WTC11 (cell line): ENCODE measurements at places on chromosomes 2 and 18.

GRCh38 chr2:105919191-105919811 lies 174.6 kb downstream of the NCK2 start:
- DNase-seq: no peak

DNA sequence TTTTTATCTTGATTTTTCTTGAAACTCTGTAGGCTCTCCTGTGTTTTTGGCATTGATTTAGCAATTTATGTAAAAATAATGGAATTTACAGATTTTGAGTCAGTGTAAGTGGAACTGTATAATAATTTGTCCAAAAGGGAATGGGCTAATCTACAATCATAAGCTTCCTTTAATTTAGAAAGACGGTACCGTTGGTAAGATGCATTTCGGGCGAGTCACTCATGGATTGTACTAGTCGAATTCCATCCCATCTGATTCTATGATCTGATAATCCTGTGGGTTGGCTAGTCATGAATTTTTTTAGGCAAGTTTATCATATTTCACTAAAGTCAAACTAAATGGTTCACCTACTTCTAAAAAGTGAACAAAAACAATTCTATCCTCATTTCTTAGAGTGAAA lies 133.4 kb downstream of the ZNF407 start:
- DNase-seq: no peak

DNA sequence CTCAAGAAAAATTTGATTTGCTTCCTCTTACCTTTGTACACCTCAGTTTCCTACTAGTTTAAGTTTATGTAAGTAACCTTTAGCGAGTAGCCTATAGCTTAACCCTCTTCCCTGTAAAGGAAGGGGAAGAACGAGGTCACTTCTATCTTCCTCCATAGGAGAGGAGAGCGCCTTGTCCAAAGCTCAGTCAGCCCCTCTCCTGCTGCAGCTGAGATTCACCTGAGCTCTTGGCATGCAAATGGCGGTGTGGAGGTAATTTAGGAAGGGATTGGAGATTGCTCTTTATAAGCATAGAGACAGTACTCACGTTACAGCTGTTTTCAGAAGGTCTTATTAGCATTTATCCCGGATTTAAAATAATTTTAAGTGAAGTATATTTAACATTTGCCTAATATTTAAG lies 27.8 kb upstream of the SERPINB12 start:
- no peak for DNase-seq

DNA sequence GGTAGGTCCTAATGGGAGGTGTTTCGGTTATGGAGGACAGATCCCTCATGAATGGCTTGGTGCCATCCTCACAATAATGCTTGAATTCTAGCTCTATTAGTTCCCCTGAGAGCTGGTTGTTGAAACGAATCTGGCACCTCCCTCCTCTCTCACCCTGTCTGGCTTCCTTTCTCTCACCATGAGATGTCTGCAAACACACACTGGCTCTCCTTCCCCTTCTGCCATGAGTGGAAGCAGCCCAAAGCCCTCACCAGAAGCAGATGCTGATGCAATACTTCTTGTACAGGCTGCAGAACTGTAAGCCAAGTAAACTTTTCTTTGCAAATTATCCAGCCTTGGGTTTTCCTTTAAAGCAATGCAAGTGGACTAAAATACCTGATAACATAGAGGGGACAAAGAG lies 86.6 kb downstream of the RND3 start:
- DNase-seq: no peak
